ENCODE measurements at places on chromosomes 12 and 14.

DNA sequence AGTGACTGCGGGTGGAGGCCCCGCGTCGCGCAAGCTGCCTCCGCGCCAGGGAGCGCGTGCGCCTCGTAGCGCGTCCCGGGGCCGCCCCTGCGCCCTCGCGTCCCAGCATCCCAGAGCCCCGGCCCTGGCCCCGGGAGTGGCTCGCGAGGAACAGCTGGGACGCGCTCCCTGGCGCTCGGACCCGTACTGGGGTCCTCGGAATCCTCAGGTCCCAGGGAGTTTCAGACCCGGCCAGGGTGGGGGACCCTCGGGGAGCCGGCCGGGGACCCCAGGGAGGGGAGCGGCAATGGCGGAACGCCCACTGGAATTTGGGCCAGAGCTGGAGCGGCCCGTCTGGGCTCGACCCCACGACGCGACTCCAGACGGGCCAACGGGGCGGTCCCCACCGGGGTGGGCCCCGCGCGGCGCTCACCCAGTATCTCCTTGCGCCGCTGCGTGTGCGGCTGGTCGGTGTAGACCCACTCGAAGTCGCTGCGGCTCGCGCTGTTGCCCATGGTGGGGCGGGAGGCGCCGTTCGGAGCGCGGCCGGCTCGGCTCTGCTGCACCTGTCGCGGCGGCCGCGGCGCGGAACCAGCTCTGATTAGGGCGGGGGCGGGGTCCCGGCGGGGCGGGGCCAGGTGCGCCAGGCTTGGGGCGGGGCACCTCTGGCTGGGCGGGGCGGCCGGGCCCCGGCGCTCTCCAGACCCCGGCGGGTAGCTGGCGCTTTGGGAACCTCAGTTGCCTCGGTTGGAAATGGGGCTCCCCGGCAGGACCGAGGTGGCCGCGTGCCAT, at the start of gene DEGS2:
TSS of gene DEGS2 (minus strand) at position 552 of the 771 bp plus-strand sequence. CDS start at position 494, 58 bp downstream.
- no peak for DNase-seq

DNA sequence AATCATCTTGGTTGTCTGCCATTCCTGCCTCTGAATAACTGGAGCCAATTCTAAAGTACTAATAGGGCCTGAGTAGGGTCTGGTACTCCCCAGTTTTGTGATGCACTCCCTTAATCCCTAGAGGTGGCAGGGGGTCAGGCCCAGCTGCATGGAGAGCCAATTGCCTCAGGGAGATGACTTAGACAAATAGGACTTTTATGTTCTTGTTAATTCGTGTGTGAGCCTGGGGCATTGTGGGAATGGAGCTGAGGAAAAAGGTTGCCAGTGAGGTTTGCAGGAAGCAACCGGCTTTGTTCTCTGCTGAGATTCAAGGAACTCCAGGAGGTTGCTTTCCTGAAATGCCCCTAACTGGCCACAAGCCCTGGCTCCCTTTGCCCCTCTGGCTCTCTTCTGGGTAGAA, 6.8 kb upstream of the DCD start:
- DNase-seq = no peak

DNA sequence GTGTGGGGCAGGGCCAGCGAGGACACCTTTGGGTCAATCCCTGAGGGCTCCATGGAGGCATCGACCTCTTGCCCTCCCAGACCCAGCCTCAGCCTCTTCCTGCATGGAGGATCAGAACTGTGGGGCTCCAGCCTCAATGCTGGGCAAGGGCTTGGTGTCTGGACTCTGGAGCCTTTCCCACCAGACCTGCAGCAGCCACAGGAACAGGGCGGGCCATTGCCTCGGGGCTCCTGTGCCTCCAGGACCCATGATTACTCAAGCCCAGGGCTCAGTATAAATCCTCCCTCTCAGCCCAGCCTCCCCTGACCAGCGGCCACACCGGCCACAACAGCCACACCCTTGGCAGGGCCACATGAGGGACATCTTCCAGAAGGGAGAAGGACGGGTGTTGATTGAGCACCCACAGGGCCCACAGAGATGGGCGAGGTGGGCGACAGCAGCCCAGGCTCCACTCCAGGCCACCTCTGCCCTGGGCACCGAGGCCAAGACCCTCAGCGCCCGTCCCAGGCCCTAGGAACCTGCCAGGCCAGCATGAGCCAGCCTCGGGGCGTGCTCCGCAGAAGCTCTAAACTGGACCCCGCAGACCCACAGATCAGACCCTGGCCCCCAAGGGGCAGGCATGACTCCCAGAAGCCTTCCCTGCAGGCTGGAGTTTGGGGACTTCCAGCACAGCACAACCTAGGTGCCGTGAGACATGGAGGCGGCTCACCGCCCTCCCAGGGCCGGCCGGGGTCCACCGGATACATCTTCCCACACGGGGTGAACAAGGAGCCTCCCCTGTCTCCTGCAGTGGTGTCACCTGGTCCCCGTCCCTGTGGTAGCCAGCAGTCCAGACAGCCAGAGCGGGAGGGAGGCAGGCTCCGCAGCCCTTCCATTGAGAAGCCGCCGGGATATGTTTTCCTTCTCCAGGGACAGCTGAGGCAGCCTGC, 25.1 kb downstream of the NCOR2 start:
- DNase-seq = no peak

DNA sequence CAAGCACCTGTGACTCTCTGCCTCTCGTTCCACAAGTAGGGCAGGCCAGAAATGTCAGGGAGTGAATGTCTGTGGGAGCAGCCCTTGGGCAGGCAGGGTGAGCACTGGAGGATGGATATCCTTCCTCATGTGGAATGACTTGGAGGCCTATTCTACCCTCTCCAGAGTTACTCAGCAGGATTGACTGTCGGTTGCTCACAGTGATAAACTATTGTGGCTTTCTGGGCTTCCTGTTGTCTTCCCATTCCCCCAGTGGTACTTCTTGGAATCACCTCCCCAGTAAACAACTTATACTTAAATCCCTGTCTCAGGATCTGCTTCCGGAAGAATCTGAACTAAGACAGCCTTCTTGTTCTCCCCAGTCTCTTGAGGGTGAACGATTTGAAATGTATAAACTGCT, 79.6 kb upstream of the MANSC4 start:
- DNase-seq = no peak

- DNase-seq = peak; percentile 79
Observed at GRCh38 chr12:47734725-47735480, 9.6 kb upstream of the ENDOU start.
